ENCODE measurements at places on chromosomes 16 and 17.

- no peak for DNase-seq
Observed at GRCh38 chr17:57442401-57442823, 186.1 kb downstream of the MSI2 start.

- no peak for DNase-seq
Observed at GRCh38 chr17:62178579-62178978, 113.5 kb upstream of the MED13 start.

DNA sequence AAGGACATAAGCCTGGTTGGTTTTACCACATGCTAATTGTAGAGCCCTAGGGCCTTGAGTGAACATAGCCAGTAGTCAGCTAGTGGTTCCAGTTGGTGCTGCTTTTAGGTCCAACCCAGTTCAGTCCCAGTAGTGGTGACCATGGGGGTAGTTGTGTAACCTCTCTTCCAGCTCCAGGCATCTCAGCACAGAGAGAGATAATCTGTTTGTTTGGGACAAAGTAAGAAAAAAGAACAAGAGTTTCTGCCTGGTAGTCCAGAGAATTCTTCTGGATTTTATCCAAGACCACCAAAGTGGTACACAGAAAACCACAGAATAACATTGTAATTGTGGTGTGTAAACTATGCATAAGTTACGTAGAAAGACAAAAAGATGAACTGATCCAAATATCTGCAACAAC lies 5.2 kb upstream of the CCL13 start:
- no peak for DNase-seq

- DNase-seq = no peak
Observed at GRCh38 chr17:27384261-27384701, 72.0 kb upstream of the KSR1 start.

- no peak for DNase-seq
Observed at GRCh38 chr17:73561111-73561510, 83.1 kb downstream of the SDK2 start.

DNA sequence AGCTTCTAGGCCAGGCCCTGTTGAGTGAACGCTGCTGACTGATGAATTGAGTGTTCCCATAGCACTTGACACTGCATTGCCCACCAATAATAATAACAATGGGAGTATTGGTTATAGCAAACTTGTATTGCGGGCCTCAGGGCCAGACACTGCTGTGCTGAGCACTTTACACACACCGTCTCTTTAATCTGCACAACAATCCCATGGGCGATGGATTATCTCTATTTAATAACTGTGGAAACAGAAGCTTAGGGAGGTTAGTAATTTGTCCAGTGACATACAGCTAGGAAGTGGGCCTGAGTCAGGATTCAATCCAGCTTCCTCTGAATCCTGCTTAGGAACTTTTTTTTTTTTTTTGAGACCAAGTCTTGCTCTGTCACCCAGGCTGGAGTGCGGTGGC lies 11.2 kb downstream of the ARHGAP23 start:
- DNase-seq = no peak

- DNase-seq = no peak
Observed at GRCh38 chr16:8908810-8909468, 26.8 kb downstream of the LITAFD start.

DNA sequence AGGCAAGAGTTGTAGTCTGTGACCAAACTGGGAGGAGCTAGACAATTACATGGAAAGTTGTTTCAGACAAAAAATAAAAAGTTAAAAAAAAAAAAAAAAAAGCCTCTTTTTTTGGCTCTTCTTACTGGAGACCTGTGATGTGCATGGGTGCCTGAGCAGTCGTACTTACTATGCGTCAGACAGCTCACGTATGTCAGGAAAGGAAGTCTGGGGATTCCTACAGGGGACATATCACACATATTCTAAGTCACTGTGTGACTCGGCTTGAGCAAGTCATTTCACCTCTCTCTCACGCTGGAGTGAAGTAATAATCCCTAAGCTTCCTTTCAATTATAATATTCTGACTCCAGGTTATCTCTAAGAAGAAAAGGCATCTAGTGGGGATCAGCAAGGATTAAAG lies 6.0 kb downstream of the SLFN14 start:
- DNase-seq = no peak

DNA sequence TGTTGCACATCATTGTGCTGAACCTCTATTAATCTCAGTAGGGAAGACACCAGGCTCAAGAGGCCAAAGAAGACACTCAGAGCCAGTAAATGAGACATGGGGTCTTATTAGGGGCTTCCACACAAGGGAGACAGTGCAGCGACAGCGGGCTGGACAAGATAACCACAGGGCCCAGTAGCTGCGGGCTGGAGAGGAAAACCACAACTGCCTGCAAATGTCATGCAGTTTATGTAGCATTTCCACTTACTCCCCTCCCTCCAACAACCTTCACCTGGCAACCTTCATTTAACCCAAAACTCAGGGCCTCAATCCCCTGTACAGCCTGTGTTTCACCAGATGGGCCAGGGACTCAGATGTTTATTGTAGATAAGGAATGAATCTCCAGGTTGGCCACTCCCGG lies 185.6 kb downstream of the UTP18 start:
- no peak for DNase-seq

DNA sequence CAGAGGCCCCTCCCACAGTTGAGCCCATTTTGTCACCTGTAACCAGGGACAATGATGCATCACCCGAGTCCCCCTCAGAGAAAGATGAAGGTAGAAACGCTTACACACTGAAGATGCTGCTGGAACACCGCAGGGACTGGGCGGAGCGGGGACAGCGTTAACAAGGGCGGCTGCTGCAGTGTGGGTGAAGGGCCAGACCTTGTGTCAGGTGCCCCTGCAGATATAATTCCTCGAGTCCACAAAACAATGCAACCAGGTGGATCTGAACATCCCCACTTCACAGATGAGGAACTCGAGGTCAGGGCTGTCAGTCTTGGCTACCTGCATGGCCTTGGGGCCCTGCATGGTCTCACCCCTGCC lies 6.3 kb upstream of the MAPK7 start:
- DNase-seq = no peak

DNA sequence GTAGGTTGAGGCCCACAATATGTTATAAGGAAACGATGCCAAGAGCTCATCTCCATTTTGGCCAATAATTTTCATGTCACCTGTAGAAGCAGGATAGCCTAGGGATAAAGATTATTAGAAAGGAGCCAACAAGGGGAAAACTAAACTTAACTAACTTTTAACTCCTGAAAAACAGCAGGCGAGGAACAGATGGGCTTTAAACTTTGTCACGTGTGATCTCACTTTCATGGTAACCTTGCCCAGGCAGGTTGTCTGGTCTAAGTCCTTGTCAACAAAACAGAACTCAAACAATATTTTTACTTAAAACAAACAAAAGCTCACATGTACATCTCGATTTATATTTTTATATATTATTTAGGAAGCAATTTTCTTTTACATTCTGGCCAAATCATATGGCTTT lies 1672.0 kb downstream of the TP53TG3F start:
- no peak for DNase-seq

GRCh38 chr17:64974750-64975317 lies 55.6 kb upstream of the LRRC37A3 start:
- DNase-seq = no peak

DNA sequence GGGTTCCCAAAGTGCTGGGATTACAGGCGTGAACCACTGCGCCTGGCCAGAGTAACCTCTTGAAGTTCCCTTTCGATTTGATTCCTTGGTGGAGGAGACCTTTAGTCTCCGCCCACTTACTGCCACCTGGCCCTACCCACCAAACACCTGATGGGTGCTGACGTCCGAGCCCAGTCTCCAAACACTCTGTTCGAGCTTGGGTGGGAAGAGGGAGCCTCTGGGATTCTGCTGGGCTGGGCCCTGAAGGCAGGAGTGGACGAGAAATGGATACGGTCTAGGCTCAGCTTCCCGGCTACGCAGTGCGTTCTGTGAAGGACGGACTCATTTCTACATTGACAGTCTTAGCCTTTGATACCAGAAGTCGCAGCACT lies 870 bp upstream of the ITGA3 start:
- DNase-seq = no peak

GRCh38 chr17:3610523-3610922 lies 1.3 kb upstream of the TRPV1 start:
- DNase-seq = no peak

- DNase-seq = no peak
Observed at GRCh38 chr17:5509482-5509881, 23.1 kb downstream of the MIS12 start.

GRCh38 chr17:17985555-17985954 lies 12.9 kb downstream of the DRC3 start:
- no peak for DNase-seq

GRCh38 chr17:73453090-73453489 lies 141.3 kb upstream of the CDC42EP4 start:
- no peak for DNase-seq

DNA sequence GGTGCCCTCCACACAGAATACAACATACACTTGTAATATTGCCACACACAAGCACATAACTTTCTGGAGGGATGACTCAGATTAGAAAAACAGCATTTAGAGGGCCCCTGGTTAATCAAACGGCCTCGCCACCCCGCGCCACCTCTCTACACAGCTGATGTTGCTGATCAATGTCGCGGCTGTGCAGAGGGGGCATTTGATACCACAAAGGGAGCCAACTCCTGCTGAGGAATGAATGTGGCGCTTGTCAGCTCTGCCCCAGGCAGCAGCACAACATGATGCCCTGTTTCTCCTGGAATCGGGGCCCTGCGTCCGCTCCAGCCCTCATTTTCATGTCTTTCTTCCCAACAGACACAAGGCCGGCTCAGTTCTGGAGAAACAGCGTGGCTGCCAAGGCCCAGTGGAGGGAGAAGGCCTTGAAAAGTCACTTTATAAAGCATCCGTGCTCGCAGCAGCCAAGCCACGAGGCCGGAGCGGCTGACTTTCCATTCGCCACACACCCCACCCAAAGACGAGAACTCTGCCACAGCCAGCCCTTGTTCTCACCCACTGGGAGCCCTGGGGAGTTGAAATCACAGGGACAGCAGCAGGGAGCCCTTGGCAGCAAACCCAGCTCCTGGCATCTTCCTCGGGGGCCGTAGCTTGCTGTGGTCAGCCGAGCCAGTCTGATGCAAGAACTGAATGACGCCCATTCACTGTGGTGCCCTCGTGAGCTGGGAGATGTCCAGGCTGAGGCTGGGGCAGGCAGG lies 65.6 kb downstream of the XYLT1 start:
- DNase-seq = no peak

DNA sequence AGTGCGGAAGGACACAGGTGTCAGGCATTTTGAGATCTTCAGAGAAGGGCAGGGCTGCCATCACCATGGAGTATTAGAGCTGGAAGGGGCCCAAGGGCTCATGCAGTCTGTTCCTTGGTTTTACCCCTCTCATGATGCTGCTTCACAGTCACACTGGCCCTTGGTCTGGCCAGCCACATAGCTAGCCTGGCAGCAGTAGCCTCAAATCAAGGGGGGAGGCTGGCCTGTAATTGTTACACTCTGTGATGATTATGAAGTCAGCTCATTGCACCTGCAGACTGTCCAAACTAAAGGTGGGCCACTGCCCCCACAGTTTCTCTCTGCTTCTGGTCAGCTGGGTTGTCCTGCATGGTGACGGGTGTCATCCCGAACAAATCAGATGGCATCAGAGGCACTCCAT lies at the start of gene FNDC8:
TSS of gene FNDC8 (plus strand) at position 301 of the 400 bp plus-strand sequence. CDS start at position 380, 79 bp downstream.
- DNase-seq = no peak

- no peak for DNase-seq
Observed at GRCh38 chr17:82372249-82373071, 895 bp downstream of the UTS2R start.

DNA sequence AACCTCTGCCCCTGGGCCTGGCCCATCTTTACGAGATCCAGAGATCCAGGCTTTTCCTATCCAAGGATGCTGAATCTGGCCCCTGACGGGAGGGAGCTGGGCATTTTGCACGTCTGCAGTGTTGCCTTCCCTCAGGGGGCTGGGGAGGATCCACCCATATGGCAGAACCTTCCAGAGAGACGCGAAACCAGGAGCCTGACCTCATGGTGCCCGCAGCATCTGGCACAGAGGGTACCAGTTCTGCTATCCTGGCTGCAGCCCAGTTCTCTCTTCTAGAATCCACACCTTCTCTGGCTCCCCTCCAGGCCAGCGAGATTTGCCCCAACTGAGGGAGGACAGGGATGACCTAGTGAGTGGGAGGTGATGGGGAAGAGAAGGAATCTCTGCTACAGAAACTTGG lies 20.5 kb upstream of the ZNF652 start:
- DNase-seq = no peak

- no peak for DNase-seq
Observed at GRCh38 chr16:49833085-49833484, 22.8 kb downstream of the ZNF423 start.

- DNase-seq = no peak
Observed at GRCh38 chr17:78230252-78230962, 1.0 kb upstream of the TMEM235 start.

GRCh38 chr16:30786936-30787612 lies at the start of gene ZNF629:
Gene ZNF629 (minus strand): TSS chr16:30787205. CDS start chr16:30784482, 2,723 bp downstream.
- DNase-seq = no peak

- DNase-seq = no peak
Observed at GRCh38 chr16:85004587-85005205, 6.6 kb downstream of the ZDHHC7 start.

DNA sequence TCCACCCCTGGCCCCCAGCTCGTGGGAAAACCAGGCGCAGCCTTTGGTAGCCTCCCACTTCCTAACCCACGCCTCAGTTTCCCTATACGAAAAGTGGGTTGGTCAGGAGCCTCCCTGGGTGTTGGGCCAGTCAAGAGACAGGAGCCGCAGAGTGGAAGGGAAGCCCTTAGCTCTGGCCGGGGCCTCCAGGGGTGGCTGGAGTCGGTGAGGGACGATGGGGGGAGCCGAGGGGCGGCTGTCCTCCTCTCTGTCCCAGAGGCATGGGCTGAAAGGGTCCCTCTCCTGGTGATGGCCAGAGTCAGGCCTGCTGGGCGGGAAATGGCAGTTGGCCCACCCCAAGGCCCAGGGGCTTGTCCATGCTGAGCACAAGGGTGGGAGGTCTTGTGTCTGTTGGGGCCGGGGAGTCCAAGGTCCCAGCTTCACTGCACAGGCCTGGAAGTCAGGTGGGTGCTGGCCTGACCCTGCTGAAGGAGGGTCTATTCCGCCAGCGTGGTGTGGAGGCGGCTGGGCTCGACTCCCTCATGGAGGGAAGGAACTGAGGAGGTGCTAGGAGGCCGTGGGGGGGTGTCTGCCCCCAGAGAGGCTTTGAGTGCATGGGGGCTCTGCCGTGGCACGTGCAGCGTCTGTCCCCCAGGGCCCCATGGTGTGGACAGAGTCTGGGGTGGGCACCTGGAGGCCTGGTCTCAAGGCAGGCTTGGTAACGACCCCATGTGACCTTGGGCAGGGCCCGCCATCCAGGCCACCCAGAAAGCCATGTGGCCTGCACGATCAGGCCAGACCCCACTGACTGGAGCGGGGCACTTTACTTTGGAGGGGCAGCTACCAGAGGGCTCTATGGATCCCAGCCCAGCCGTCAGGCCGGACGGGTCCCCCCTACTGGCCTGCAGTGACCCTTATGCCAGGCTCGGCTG lies 1.1 kb downstream of the SLC16A3 start:
- DNase-seq = no peak

GRCh38 chr17:56918916-56919315 lies 5.1 kb upstream of the TRIM25 start:
- no peak for DNase-seq

All from effector CD4-positive, alpha-beta T cell (primary cell).